Foreskin keratinocyte (primary cell): ENCODE measurements at places on chromosomes 1 and 21.

DNA sequence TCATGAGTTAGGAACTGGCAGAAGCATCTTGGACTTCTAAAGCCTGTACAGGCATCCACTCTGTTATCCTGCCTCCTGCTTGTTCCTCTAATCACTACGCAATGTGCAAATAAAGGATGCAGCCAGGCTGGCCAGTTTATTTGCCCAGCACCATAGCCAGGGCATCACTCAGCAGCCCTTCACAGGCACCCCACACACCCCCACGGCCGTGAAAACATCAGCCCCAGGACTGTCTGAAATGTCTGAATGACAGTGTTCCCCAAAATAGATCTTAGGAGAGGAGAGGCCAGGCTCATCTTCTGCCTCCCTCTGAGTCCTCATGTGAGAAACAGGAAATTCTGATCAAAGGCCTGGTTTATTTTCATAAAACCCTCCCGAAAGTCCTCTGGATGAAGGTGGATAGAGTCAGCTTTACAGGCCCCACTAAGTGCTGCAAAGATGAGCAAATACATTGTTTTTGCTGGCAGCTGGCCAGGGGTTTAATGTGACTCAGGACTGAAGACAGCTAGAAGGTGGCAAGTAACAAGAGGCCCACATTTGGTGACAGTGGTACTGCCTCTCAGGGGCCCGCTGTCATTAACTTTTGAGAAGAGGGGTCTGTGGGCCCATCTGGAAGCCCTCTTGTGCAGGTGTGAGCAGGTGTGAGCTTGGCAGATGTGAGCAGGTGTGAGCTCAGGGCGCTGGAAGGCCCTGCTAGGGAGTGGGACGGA, 32.9 kb downstream of the GRHL3 start:
- DNase-seq: peak; percentile 36

DNA sequence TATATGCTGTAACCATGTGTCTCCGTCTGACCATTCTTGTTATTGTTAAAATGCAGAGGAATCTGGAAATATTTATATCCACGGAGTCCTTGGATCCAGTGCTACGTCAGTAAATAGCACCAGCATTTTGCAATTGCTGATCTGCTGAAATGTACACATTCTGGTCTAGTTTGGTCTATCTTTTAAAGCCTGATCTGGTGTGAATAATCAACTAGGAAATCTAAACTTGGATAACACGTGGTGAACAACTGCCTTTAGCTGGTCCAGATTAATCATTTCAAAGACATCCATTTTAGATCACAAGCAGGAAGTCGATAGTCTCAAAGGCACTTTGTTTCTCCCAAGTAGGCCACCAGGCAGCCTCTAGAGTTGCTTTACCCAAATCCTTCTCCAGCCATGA, 32.6 kb downstream of the PDPN start:
- no peak for DNase-seq

DNA sequence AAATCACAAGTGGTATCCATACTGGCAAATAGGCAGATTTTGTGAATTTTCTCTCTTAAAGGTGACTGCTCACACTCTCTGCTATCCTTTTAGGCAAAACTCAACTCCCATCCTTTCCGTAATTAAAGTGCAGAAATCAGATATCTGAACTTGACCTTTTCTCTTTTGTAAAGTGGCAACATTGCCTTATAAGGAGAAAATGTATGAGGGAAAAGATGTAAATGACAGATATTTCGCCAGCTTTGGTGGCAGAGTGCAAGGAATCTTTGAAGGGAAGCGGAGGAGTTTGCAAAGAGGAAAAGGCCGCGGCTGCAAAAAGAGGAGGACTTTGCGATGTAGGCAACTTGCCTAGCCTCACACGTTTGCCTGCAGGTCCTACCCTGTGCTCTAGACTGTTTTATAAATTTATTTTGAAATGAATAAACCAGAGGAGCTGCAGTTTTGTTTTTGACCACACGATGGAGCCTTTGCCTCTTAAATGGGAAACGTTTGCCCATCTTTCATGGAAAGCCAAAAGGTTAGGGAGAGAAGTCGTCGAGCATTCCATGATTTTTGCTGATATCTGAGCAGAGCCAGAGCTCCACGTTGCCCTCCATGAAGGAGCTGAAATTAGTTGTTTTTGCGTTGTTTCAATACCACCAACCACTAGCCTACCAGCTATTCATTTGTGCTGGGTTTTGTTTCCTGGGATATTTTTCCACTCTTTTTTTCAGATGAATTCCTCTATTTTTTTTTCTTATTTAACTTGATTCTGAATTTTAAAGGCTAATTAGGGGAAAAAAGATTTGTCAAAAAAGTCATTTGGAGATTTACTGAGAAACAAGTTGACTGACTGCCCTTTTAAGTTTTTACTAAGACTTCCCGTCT, 242.3 kb downstream of the LMX1A start:
- peak; percentile 43 for DNase-seq

GRCh38 chr1:28640766-28641165, 2.1 kb downstream of the TAF12 start:
- DNase-seq: peak; percentile 10

- DNase-seq: no peak
Measured at GRCh38 chr1:48207131-48207530, 15.4 kb upstream of the SLC5A9 start.

GRCh38 chr1:57934745-57935144, 510.9 kb upstream of the DAB1 start:
- DNase-seq: no peak

GRCh38 chr1:210089855-210090254, 142.7 kb upstream of the SERTAD4 start:
- no peak for DNase-seq

GRCh38 chr1:228037401-228038386, 30.9 kb downstream of the WNT3A start:
- no peak for DNase-seq

DNA sequence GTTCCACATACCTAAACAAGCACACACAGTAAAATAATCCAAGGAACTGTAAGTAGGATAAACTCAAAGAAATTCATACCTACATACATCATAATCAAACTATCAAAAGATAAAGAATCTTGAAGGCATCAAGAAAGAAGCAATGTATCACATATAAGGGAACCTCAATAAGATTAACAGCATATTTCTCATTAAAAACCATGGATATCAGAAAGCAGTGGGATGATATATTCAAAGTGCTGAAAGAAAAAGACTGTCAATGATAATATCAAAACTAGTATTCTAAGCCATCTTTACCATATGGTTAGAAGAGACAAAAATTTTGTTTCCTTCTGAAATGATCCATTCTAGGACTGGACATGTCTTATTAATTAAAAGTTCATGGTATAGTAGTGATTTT, 37.1 kb upstream of the ADAM30 start:
- DNase-seq: no peak

GRCh38 chr21:31905503-31906451, 33.0 kb downstream of the HUNK start:
- no peak for DNase-seq

GRCh38 chr1:64848803-64849202, 103.9 kb downstream of the RAVER2 start:
- DNase-seq: no peak

DNA sequence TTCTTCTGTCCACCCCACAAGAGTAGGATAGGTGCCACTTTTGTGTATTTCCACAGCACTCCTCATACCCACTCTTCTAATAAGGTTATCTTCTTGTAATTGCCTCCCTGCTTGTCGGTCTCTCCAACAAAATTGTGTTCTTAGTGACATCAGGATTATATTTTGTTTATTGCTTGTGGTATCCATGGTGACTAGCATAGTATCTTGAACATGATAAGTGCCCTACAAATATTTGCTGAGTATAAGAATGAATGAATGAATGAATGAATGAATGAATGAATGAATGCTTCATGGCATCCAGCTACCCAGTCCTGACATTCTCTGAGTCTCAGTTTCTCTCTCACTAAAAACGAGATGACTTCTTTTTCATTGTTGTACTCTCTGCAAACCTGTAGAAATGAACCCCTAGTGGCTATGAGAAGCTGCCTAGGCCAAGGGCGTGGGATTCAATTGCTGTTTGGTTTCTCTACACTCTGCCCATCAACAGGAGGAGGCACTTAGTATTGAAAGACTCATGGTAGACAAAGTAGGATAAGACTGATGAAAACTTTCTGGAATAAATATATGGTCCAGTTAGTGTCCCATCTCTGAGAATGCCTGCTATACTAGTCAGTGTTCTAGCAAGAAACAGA, 121.0 kb downstream of the TMEM53 start:
- DNase-seq: peak; percentile 22

DNA sequence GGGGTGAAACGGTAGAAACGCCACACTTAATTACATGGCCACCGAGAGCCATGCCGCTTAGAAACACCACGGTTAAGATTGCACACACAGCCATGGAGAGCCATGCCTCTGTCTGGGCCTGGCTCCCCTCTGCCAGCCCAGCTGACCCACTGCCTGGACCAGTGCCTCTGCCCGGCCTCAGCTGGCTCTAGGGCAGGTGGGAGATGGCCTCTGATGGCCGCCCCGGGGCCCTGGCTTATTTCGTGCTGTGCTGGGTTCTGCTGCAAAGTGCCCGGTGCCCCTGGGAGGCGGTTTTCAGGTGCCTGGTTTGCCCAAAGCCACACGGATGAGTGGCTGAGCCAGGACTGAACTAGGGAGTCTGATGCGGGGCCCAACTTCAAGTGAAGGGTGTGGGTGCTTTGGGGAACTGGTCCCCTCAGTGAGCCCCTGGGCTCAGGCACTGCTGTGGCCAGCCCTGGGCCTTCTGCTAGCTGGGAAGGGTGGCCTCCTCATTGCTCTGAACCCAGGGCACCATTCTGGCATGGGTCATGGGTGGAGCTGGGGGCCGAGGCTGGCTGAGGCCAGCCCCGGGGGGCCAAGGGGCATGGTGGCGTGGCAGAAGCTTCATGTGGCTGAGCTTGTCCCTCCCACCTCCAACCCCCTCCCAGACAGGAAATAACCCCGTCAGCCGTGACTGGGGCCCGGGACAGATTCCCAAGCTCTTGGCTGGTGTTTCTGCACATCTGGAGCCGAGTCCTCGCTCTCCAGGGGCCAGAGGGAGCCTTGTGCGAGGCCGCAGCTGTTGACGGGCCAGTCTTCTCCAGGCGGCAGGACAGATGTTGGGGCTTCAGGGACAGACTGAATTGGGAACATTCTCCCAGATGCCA, 1.9 kb upstream of the GPR153 start:
- no peak for DNase-seq

GRCh38 chr1:17682400-17682799, 72.7 kb upstream of the ACTL8 start:
- peak; percentile 24 for DNase-seq

GRCh38 chr1:15177710-15178166, 24.2 kb downstream of the TMEM51 start:
- DNase-seq: no peak

DNA sequence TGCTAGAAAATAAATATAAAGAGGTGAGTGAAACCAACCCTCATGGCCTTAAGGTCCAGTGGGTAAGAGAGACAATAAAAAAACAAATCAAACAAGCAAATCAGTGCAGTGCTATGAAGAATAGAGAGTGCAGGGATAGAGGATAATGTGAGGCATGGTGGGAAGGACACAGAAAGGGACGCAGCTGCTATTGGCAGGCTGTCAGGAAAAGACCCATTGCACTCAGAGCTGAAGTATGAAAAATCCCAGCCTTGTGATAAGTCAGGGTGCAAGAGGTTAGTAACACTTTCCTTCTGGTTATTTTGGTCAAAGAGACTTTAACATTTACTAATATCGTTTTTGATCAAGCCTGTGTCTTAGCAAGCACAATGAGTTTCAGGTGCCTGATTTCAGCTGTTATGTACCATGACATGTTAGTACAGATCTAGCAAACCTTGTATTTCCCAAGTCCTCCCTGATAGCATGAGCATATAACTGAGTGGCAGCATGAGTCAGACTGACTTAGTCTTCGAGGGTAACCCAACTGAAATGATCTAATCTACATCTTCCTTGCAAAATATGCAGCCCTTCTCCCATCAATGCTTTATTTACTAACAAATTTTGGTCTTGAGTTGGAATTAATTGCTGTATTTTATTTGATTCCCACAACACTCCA, 31.7 kb downstream of the CHML start:
- DNase-seq: peak; percentile 97

GRCh38 chr1:54583307-54583686, 35.3 kb downstream of the ACOT11 start:
- no peak for DNase-seq

- no peak for DNase-seq
Measured at GRCh38 chr1:200226268-200226968, 183.4 kb downstream of the ZNF281 start.

DNA sequence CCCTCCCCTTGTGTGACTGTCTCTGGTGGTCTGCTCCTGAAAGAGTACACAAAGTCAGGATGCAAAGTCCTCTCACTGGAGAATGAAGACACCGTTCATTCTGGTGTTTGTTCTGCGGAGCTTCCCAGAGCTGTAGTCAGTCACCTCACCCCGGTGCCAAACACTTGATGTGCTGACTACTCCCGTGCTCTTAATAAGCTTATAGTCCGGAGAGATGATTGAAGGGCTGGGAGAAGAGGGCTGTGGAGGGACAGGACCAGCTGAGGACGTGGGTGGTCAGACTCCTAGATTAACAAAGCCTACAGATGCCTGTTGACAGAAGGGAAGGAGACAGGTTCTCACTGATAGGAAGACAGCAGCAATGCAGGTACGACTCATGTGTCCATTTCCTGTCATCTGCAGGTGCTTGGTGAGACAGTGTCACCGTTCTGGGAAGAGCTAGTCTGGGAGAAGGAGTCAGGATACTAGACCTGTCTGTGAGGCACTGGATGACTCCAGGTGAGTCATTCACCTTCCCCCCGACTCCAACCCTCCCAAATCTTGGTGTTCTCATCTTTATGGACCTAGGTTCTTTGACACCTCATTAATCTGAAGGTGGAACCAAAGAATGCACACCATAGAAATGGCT, 40.4 kb upstream of the LRRN2 start:
- DNase-seq: peak; percentile 54

GRCh38 chr1:182383934-182384333, 7.7 kb downstream of the GLUL start:
- DNase-seq: no peak

GRCh38 chr1:198187973-198188588, 31.3 kb downstream of the NEK7 start:
- DNase-seq: no peak

GRCh38 chr1:107327446-107327845, 186.6 kb downstream of the NTNG1 start:
- DNase-seq: peak; percentile 14

DNA sequence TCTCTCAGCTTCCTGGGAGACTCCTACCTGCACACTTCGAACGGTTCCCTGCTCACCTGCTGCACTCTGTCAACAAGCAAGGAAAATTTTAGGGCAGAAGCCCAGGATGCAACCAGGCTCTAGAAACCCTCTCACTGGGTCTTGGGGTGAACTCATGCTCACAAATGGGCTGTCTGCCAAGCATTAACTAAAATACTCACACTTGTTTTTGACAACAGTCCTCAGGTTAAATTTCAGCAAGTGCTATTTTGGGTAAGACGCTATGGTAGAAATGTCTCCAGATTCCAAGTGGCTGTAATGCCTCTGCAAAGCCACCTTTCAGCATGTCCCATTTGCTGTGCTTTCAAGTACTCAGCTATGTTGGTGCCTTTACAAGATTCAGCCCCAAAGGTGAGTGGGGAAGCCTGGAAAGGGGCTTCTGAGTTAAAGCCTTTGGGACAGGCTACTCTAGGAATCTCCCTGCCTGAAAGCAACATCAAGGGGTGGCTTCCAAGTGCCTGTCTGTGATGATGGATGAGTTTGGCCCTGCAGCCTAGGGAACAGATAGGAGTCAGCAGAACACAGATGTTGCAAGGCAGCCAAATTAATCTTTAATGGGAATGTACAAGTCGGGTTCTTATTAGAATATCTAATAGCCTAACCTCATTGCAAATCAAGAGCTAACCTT, 211.9 kb upstream of the SPAG17 start:
- DNase-seq: no peak
